ENCODE measurements at places on chromosomes 16 and 17. TPM values are rescaled to one million over a fixed set of nuclear protein-coding genes. Genes with fewer than 3 reads are reported as not detected.

MYL4 gene
- not detected for total RNA-seq

MRPL45 gene
- 33.9 TPM for total RNA-seq

KRT40 gene
- not detected for total RNA-seq

PLLP gene
- total RNA-seq: 0.15 TPM

NPIPA8 gene
- total RNA-seq: not detected

DNAAF8 gene
- total RNA-seq: 0.30 TPM

CEP20 gene
- 38.5 TPM for total RNA-seq

PRKCB gene
- not detected for total RNA-seq

CMTM2 gene
- total RNA-seq: not detected

KCNH4 gene
- not detected for total RNA-seq

CLDN7 gene
- total RNA-seq: 11.3 TPM

EFCAB5 gene
- total RNA-seq: not detected

SNAI3 gene
- under 0.01 TPM for total RNA-seq

PSMD11 gene
- 56.3 TPM for total RNA-seq

KRT27 gene
- not detected for total RNA-seq

STAT3 gene
- 43.0 TPM for total RNA-seq

TVP23A gene
- not detected for total RNA-seq
